ENCODE measurements at places on chromosomes 4 and X. TPM values are rescaled to one million over a fixed set of nuclear protein-coding genes. Genes with fewer than 3 reads are reported as not detected.

DNA sequence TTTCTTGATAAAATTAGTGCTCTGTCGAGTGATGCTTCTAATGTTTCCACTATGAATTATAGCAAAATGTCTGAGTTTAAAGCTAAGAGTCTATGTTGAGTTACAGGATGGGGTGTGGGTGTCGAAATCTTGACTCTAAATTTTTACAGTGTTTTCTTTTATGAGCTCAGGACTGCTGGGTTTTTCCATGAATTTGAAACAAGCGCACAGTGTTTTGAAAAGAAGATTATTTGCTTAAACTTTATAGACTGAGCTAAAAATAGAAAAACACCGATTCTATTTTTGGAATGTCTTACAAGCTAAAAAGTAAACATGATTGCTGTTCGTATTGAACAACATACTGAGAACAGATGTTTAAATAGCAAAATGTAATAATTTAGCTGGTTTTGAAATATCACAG, 7.5 kb downstream of the PTTG2 start:
- DNase-seq: peak; percentile 8

DNA sequence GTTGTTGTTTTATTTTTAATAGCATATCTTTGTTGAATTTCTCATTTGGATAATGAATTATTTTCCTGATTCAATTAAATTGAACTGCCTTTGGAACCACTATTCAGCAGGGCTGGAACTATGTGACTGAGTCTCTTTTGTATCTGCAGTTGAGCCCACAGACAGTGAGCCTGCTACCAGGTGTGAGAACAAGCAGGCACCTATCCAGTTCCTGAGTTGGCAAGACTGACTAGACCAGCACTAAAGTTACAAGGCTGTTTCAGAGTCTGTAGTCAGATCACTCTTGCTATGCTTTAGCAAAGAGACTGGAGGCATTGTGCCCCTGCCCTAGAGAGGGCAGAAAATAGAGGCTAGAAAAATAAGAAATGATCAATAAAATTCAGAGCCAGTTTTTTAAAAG, 237.3 kb upstream of the GRID2 start:
- DNase-seq: no peak

DNA sequence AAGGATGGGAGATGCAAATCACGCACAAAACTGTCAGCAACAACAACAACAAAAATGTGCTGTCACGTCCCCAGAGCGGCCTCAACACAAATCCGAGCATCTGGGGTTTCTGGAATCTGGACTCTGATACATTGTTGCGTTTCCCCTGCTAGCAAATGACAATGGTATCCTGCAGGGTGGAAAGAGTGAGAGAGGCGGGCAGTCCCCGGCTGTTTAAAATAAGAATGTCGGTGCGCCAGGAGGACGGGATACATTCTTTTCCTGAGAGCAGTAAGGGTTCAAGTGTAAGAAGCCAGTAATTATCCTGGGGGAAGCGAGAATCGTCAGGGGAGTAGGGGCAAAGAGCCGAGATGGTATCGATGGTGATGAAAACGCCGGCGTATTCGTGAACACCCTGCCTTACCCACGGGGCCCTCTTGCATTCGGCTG, 310.2 kb downstream of the ASMT start:
- no peak for DNase-seq

- DNase-seq: no peak
Measured at GRCh38 chrX:28599957-28600356, 12.7 kb downstream of the IL1RAPL1 start.

The CENPVL2 gene
- not detected for total RNA-seq

The STBD1 gene
- 13.9 TPM for total RNA-seq

The CT45A3 gene
- total RNA-seq: not detected

The RAB41 gene
- not detected for total RNA-seq
